Activated naive CD4-positive, alpha-beta T cell (primary cell): ENCODE measurements at places on chromosomes 1 and 21.

GRCh38 chr1:196628838-196629237, 20.6 kb upstream of the KCNT2 start:
- DNase-seq, result no peak

DNA sequence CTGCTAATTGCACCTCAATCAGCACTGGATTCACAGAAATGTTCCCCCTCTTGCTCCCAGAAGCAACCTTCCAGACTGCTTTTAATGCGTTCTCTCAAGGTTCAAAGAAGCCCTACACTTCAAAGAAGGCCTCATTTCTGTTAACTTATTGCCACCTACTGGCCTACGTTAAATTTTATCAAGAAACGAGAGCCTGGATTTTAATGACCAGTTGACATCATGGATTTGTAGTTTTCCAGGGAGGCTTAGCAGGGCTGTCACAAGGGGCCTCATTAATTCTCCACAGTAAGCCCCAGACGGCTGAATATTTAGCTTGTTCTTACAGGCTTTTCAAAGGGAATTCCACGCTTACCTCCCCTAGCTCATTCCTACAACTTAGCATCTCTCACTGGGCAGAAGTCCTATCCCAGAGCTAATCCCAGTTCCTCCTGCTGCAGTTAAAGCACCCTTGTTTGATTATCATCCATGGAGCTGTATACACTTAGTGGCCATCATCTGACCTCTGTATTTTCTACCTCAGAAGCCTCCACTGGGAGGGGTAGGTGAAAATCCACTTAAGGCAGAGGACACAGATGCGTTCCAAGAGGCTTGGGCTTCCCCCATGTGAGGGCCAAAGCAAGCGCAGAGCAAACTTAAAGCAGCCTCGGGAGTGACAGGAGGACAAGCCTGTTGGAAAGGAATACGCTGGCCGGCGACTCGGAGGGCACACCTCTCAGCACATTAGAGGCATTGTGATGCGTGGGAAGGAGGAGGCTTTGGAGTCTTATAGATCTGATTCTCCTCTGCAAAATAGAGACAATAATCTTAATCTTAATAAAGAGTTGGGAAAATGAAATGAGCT, 32.2 kb upstream of the CYP4X1 start:
- no peak for DNase-seq

DNA sequence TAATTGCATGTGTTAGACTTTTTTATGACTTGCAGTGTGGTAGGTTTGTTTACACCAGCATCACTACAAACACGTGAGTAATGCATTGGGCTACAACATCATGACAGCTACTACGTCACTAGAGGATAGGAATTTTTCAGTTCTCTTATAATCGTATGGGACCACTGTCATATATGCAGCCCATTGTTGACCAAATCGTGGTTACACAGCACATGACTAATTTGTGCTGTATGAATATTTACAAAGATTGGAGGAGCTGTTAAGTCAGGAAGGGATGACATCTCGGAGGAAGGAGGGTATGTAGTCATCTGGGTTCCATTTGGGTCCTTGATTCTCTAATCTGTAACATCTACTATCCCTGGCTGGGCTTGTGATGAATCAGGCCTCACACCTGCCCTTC, 270.9 kb downstream of the TNR start:
- no peak for DNase-seq

DNA sequence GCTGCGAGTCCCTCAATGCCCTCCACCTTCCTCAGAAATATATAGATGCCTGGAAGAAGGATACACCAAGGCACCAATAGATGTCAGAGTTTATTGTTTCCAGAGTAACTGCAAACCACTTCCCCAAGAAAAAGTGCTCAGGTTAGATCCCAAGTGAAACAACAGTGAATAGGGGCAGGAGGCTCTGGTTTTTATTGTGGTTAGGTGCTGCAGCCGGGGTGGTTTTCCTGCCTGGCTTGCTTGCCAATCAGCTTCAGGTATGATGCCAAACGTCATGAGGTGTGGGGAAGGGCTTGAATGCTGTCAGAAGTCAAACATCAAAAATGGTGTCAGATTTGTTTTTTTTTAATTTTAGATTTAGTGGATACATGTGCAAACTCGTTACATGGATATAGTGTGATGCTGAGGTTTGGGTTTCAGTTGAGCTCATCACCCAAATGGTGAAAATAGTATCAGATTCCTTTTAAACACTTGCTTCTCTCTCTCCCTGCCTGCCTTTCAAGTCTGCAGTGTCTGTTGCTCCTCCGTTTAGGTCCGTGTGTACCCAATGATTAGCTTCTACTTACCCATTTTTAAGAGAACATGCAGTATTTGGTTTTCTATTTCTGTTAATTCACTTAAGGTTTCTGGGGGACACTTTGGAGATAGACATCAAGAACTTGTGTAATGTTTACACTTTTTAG, 1317.0 kb downstream of the MRPL39 start:
- DNase-seq, result no peak

GRCh38 chr1:230825761-230826160, 42.6 kb downstream of the C1orf198 start:
- no peak for DNase-seq
